ENCODE measurements at places on chromosomes 4 and X. TPM values are rescaled to one million over a fixed set of nuclear protein-coding genes. Genes with fewer than 3 reads are reported as not detected.

Gene YIPF7
- not detected for total RNA-seq

DNA sequence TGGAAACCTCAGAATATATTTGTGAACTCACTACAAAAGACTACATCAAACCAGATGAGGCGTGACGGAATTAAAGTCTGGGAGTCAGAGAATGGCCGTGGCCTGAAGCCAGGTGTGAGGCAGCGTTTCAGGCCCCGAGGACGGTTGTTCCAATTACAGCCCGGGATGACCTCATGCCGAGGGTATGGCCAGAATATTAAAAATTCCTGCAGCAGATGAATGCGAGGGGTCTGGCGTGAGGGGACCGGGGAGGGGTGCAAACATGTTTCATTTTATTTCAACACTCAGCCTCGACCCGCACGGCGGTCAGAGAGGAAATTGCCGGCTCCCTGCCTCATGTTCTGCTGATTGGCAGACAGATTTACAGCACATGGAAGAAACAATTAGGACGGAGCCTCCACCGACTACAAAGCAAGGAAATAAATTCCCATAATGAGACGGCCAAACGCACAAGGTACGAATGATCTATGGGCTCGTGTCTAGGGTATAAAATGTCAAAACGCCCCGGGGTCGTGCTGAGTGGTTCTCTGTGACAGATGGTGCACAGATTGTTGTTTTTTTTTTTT lies 289.7 kb downstream of the SHOX start:
- no peak for DNase-seq

GRCh38 chrX:105052926-105053325 lies 167.6 kb downstream of the TEX13A start:
- no peak for DNase-seq

DNA sequence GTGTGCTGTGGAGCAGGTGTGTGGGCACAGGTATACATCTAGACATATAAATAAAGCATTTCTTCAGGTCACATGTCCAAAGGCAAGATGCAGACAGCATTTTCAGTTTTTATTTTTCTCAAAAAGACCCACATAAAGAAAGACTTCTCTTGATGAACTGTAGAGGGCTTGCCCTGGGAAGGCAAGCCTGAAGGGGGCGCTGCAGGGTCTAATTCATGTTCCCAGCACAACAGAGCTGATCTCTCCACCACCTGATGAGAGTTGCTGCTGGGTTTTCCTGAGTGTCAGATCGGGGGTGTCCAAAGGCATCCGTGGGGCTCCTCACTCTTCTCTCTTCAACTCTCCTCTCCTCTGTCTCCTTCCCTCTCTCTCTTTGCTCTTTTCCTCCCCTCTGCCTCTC lies 26.6 kb downstream of the ADRA2C start:
- no peak for DNase-seq

Gene PPEF2
- total RNA-seq, result not detected

DNA sequence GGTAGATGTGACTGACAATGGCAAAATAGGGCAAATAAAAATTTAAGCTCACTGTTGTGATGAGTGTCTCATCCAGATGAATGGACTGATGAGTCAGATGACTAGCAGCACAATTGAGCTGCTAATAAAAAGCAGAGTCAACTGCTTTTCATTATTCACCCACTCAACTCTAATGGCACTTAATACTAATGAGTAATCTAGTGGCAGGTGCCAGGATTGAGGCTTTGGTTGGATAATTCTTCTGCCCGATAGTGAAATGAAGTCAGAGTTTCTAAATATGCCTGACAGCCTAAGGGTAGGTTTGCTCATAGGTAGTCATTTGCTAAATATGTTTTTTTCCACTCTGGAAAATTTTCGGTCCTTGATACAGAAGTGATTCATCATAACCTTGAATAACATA lies 10.4 kb downstream of the OGT start:
- peak; percentile 85 for DNase-seq

- DNase-seq, result no peak
These were observed 139.3 kb upstream of the VCX2 start for GRCh38 chrX:8310409-8310808.

GRCh38 chrX:115388879-115389278 lies 99.4 kb downstream of the LUZP4 start:
- DNase-seq, result no peak

- DNase-seq, result peak; percentile 65
These were observed 4.0 kb downstream of the LAP3 start for GRCh38 chr4:17580969-17581368.

GRCh38 chr4:52106660-52107059 lies 55.6 kb downstream of the SPATA18 start:
- peak; percentile 46 for DNase-seq

- DNase-seq, result peak; percentile 62
These were observed 2068.9 kb downstream of the PCDH7 start for GRCh38 chr4:32789026-32789608.

DNA sequence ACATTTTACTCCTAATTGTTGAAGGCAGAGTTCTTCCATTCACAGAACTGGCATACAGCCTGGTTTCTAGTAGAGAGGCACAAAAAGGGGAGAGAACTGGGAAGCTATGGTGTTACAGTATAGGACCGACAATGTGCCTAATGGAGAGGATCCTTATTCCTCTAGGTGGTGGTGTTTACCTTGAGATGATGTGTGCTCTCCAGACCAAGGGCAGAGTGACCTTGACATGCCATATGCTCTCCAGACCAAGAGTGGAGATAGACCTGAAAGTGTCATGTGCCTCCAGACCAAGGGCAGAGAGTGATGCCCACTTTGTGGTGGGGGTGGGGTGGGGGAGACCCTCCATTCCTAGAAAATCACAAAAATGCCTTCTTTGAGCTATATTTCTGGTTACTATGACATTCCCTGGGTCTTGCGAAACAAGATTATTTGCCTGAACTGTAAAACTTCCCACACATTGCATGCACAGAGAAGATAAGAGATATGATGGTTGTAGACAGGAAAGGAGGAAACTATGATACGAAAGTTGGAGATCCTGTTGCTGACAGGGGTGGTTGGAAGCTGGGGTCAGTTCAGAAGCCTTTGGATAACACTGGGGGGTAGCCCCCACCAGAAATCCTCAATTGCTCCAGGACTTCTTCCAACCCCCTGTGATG lies 119.7 kb downstream of the TEX13C start:
- no peak for DNase-seq

Gene CT45A5
- total RNA-seq, result not detected

- DNase-seq, result no peak
These were observed 79.1 kb upstream of the HAND2 start for GRCh38 chr4:173609158-173609557.

- DNase-seq, result no peak
These were observed 157.3 kb downstream of the PRDM5 start for GRCh38 chr4:120765260-120765680.

- no peak for DNase-seq
These were observed 1197.4 kb upstream of the ADGRL3 start for GRCh38 chr4:60002603-60003337.

Gene SMIM31
- total RNA-seq, result not detected

- no peak for DNase-seq
These were observed 242.4 kb downstream of the TMA16 start for GRCh38 chr4:163736876-163737275.

- DNase-seq, result peak; percentile 69
These were observed 32.7 kb downstream of the ELF2 start for GRCh38 chr4:139144161-139144859.

Gene ENPP6
- not detected for total RNA-seq

Gene BEX1
- 0.36 TPM for total RNA-seq

- DNase-seq, result no peak
These were observed 564 bp downstream of the FAM149A start for GRCh38 chr4:186104890-186105646.

GRCh38 chr4:129278868-129279267 lies 182.9 kb downstream of the C4orf33 start:
- DNase-seq, result no peak

GRCh38 chr4:2485956-2486355 lies 17.1 kb downstream of the RNF4 start:
- DNase-seq, result no peak

- no peak for DNase-seq
These were observed 192.4 kb upstream of the RASGEF1B start for GRCh38 chr4:81664079-81664478.

- peak; percentile 70 for DNase-seq
These were observed 9.2 kb upstream of the HPGD start for GRCh38 chr4:174531486-174531885.

Gene AREG
- 0.54 TPM for total RNA-seq

- DNase-seq, result no peak
These were observed 104.1 kb downstream of the FIP1L1 start for GRCh38 chr4:53481586-53481985.

DNA sequence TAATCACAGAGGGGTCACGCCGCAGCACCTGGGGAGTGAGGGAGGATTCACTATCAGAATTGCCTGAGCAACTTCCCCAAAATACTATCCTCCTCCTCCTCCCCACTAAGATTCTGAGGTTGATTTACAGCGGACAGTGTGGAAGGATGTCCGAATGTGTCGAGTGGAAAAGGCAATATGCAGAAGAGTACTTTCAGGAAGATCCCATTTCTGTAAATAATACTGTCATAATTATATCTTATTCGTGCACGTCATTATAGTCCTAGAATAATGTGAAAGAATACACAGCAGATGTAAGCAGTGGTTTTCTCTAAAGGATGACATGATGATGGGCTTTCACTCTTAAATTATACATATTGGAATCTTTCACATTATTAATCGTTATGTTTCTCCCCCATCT lies 149.8 kb upstream of the NOCT start:
- DNase-seq, result no peak

DNA sequence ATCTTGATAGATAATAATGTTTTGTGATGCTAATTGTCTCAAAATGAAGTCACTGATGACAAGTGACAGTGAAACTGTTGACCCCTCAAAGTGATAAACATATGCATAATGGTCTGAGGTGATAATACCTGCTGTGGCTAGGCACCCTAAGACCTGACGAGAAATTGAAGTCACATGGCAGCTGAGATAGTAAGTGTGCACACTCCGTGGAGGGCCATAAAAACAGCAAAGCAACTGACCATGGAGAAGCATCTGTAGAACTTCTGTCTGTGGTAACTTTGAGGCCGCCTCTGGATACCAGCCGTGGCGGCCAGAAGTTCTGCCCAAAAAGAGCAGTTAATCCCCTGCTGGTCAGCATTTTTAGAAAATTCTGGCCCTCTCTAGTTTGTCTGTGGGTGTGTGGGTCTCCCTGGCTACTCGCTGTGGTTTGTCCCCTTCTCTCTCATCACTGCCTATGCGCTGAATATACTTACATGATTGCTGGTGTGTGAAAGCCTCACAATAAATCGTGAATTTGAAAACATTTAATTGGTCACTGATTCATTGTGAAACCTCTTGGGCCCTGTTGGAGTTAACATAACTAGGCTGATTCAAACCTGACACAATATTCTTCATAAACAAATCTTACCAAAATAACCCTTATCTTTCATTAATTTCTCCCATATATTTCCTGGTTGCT lies 50.6 kb downstream of the CCDC149 start:
- DNase-seq, result no peak

DNA sequence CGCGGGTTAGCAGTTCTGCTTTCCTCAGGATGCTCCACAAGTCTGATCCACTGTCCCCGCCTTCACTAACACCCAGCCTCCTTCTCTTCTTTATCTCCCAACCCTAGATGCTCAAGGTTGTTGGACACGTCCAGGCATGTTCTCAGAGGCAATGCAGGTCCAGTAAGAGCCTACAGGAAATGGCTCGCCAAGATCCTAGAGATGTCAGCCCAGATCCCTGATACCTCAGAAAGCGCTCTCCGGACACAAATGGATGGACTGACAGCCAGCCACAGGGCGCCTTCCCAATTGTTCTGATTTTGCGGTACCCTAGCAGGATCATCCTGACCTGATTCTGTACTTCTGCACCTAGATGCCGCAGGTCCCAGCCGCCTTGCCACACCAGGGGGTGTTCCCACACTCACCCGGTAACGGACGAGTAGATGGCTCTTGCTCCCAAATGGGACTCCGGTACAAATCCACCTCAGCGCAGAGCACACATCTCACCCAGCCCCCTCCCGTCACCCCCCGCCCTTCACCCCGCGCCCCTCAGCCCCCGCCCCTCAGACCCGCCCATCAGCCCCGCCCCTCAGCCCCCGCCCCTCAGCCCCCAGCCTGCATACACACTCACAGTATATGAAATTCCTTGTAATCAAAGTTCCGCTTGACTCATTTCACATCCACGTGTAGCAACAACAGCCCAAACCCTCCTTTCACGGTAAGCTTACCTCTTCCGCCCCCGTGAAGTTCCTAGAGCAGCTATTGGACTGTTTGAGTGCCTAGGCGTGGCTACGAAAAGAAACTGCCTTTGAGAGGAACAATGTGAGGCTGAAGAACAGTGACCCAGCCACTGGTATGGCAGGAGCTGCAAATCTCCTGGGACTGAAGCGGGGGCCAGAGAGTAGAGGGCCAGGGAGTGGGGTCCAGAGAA lies at the start of gene EDA2R:
TSS of gene EDA2R (minus strand) at position 488 of the 910 bp plus-strand sequence. CDS start 23,058 bp downstream, outside the sequence.
- peak; percentile 87 for DNase-seq

Gene POLN
- total RNA-seq, result 3.7 TPM

Gene HTT
- 33.2 TPM for total RNA-seq

Gene MAGEB17
- total RNA-seq, result not detected

DNA sequence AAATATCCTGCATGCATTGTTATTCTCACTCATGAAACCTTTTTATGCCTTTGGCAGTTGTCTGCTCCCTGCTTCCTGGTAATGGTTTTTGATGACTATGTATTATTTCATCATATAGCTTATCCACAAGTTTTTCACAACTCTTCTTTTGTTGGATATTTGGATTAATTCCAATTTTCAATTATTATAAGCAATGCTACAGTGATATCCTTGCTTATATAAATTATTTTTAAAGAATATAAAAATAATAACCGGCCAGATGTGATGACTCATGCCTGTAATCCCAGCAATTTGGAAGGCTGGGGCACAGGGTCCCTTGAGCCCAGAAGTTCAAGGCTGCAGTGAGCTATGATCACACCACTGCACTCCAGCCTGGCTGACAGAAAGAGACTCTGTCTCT lies 47.0 kb downstream of the ASIC5 start:
- DNase-seq, result peak; percentile 55

DNA sequence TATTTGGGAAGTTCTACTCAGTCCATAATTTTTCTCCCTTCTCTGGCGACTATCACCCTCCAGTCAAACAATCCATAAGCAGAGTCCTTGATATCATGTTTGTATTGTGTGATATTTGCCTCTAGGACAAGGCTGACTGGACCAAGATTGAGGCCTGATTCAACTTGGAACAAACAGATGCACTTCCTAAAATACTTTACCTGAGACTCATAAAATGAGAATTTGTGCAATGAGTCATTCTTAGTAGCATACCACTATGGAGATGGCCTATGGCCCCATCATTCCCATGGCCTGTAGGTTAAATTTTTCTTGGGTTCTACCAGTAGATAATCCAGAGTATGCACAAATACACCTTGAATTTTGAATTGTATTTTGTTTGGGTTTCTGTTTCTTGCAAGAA lies 74.2 kb upstream of the DMD start:
- no peak for DNase-seq
